ENCODE measurements at places on chromosomes 11 and 22.

GRCh38 chr22:19149991-19150390, at the start of gene GSC2:
Gene GSC2 (minus strand): TSS chr22:19150292. CDS start chr22:19150283, 9 bp downstream.
- no peak for DNase-seq

DNA sequence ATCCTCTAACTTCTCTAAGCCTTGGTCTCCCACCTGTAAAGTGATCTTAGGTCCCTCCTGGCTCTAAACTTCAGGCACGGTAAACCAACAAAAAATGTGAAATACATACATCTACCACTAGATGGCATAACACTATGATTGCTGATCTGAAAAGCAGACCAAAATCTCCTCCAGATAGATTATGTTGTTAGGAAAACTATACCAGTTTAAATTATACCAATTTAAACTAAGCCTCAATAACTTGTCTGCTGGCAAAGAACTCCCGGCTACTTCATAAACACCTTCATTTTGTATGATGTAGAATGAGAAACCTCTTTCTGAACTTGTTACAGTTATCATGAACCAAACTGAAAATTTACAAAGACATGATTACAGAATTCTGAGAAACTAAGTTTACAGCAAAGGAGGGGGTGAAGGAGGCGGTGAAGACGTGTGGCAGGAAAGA, 85.9 kb downstream of the SBF2 start:
- DNase-seq = peak; percentile 65

DNA sequence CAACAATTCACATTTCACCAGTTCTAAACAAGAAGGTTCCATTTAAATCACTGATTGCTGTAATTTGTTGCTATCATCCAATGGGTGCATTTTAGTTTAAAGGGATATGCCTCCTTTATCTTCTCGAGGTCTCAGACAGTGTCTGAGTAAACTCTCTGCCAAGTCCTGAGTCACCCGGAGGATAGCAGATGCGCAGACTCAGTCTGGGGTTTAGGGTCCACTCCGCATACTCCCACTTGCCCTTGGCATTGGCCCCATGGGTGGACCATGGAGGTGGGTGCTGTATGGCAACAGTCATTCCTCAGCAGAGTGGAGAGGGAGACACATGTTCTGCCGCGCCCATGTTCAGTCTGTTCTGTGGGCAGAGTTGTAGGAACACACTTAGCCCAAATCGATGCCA, 65.4 kb upstream of the CRTAM start:
- DNase-seq = peak; percentile 40

GRCh38 chr22:48483764-48484528, 1343.7 kb downstream of the BRD1 start:
- DNase-seq = no peak

GRCh38 chr11:93520726-93521509, 22.3 kb downstream of the SMCO4 start:
- peak; percentile 65 for DNase-seq

- peak; percentile 89 for DNase-seq
Observed at GRCh38 chr11:88414385-88414861, 76.9 kb upstream of the CTSC start.

GRCh38 chr11:12235553-12235946, 125.2 kb downstream of the MICAL2 start:
- peak; percentile 63 for DNase-seq

GRCh38 chr22:39458444-39459083, 1.8 kb downstream of the MGAT3 start:
- no peak for DNase-seq

GRCh38 chr11:122707901-122708300, 52.4 kb downstream of the UBASH3B start:
- no peak for DNase-seq

DNA sequence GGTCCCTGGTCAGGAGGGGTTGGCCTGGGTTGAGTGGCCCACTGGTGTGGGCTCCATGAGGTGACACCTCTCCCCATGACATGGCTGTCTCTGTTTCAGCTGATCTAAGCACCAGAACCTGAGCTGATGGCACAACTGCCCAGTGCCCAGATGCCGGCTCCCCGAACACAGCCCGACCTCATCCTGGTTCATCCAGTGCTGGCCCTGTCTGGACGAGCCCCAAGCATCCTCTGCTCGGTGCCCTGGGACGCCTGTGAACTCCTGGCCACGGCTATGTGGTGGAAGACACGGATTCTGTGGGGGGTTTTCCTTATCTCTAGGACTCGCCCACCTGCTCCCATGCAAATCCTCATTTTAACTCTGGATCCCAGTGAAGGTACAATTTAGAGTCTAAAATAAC, 389.2 kb downstream of the SHANK2 start:
- DNase-seq = no peak

DNA sequence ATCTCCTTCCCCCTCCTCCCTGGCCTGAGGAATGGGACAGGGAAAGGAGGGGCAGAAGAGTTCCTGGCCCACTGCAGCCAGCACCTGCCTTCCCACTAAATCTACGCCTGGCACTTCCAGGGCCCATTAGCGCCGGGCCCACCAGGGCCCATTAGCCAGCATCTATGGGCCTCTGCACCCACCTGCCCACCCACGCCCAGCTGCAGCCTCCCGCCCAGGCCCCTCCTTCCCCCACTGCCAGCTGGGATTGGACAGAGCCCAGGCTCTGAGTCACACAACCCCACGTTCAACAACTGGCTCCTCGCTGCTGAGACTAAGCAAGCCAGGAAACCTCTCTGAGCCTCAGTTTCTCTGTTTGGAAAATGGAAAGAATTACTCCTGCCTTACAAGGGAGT, 48.7 kb downstream of the CYTH4 start:
- no peak for DNase-seq

DNA sequence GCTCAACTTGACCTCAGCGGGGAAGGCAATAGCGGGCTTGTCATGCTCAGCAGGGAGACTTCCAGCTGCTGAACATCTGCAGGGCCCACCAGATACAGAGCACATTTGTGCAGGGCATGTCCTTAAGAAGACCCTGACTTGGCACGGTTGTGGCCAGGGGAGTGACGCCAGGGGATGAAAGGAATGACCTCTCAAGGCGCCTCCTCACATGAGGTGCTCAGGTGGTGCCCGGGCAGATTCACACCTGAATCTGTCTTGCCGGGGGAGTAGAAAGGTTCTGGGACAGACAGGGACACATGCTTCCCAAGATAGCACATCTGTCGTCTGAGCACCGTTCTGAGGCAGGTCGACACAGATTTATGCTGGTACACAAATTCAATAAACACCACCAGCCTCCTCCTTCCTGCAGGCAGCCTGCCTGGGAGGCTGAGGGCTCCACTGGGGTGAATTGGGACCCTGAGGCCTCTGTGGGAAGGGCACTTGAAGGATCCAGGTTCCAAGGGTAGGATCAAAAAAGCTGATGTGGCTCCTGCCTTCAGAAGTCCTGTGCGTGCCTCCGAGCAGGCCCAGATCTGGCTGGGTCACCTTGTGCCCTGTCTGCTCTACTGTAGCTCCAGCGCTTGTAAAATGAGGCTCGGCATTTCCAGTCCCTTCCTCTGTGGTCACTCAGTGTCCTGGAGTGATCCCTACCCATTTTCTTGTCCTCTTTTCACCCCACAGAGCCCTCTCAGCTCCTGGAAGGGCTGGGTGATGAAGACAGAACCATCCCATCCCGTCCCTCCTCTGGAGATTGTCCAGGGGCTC, 49.6 kb upstream of the NECTIN1 start:
- no peak for DNase-seq

GRCh38 chr22:32341122-32341740, 16.4 kb upstream of the RFPL3 start:
- no peak for DNase-seq

DNA sequence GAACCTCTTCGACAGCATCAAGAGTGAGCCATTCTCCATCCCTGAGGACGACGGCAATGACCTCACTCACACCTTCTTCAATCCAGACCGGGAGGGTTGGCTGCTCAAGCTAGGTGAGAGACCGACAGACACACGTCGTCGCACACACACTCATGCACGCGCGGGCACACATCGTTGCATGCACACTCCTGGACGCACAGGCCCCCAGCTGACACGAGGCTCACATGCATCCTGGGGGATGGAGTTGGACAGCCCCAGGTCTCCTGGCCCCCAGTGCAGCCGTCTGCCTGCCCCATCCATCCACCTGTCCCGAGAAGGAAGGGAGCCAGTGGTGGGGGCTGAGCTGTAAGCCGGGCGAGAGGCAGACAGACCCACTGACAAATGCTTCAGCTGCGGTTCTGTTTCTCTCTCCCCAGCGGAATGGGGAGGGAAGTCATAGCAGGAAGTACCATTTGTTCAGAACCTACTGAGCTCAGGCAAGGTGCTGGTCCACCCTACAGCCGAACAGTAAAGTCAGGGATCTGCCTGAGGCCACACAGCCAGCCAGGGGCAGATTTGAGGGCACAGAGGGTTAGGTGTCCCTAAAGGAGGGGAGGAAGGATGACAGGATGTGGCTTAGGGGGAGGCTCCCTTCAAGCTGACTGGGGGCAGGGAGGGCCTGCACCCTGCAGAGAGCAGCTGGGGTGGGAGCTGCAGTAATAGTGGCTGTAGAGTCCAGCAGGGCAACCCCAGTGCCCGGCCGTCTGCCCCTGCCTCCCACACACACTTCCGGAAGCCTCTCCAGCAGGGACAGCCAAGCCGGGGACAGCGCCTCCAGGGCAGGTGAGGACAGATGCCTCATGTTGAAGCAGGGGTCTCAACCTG, 27.1 kb downstream of the CYTH4 start:
- peak; percentile 85 for DNase-seq

DNA sequence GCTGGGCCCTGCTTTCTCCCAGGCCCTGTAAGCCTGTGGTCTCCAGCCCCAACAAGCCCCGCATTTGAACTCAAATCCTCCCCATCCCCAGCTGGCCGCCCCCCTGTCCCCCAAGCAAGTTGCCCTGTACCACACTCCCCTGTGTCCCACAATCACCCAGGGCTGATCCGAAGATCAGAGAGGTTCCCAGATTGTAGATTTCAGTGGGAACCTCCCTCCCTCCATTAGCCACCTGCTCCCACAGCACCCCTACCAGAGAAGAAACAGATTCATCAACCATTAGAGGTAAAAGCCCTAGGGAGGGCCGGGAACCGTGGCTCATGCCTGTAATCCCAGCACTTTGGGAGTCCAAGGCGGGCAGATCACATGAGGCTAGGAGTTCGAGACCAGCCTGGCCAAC, 107.5 kb downstream of the FEZ1 start:
- no peak for DNase-seq

- DNase-seq = no peak
Observed at GRCh38 chr11:68332186-68332585, 19.8 kb downstream of the LRP5 start.

GRCh38 chr11:8544807-8545206, 49.2 kb downstream of the STK33 start:
- no peak for DNase-seq

DNA sequence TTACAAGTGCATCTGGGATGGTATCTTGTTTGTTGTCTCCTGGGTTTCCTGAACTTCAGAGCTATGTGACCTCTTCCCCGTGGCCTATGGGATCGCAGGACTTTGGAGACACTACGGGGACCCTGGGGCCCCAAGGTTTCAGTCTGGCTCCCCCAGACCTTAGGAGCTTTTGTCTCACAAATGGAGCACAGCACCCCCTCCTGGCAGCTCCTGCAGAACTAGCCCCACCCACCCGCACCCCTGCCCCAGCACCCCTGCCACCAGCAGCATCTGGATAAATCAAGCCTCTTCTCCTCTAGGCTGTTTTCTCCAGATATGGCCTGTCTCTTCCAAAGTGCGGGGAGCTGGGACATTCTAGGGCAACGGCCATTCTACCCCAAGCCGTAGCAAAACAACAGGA, 10.4 kb downstream of the RCOR2 start:
- peak; percentile 67 for DNase-seq

DNA sequence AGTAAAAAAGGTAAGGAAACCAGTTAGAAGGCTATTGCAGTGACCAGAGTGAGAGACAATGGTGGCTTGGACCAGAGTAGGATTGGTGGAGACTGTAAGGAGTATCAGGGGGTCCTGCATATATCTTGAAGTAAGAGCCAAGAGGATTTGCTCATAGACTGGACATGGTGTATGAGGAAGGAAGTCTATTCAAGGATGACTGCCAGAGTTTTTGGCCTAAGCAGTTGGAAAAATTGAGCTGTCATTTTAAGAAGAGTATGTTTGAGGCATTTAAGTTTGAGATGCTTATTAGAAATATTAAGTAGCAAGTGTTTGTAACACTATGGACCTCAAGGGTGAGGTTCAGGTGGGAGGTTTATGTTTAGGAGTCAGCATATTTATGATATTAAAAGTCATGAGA, 596.6 kb downstream of the METTL15 start:
- no peak for DNase-seq

DNA sequence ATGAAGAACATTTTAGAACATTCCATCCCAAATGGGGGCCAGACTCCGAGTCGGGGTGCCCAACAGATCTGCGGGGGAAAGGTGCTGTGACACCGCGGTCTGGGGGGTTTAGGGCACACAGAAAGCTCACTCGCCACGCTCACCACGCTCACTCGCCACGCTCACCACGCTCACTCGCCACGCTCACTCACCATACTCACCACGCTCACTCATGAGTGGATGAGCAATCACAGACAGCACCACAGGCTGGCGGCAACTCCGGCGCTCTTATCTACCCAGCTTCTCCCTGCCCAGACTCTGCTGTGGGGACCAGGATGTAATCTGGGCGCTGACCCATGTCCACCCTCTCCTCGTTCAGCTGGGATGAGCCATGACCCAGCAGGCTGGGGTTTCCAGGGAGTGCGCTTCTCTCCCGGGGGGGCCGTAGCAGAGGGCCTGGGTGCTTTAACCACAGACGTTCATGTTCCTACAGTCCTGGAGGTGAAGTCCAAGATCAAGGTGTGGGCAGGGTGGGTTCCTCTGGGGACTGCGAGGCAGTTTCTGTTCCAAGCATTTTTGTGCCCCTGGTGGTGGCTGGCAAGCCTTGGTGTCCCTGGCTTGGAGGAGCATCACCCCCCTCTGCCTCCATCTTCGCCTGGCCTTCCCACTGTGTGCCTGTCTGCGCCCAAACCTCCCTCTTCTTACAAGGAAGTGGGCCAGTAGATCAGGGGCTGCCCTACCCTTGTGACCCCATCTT, 141.2 kb downstream of the CTTN start:
- DNase-seq = no peak

DNA sequence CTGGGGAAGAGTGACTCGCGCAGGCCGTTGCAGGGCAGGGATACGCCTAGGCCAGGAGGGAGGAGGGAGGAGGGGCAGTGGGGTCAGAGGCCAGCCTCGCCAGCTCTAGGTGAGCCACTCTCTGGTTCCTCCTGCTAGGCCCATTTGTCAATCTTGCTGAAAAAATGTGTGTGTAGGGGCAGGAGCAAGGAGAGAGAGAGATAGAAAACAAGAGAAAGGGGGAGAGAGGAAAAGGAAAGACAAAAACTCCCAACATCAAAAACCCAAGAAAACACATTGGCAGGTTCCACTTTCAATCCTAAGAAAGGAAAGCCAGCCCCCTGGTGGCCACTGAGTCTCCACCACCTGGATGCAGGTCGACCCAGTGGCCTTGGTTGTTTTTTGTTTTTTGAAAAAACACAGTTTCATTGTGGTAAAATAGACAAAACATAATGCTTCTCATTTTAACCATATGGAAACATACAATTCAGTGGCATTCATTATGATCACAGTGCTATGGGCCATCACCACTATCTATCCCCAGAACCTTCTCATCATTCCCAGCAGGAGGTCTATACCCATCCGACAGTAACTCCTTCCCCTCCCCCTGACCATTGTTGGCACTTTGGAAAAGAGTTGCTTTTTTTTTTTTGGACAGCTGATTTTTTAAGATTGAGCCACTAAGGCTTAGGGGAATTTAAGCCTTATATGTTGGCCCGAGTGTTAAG, 10.9 kb downstream of the OMP start:
- peak; percentile 68 for DNase-seq

- peak; percentile 15 for DNase-seq
Observed at GRCh38 chr11:36558571-36559413, 9.0 kb upstream of the RAG1 start.

Data from hematopoietic multipotent progenitor cell treated with erythropoietin and hydrocortisone succinate and interleukin-3 and kit ligand, for 4 days (in vitro differentiated cells).